Fibroblast of skin of right biceps (primary cell): ENCODE measurements at places on chromosomes 6 and 20.
A peak's percentile ranks its signal among the peaks of the same experiment; 100 is the strongest.

GRCh38 chr6:133341607-133342158 is 100.5 kb downstream of the EYA4 start:
- DNase-seq = peak; percentile 65

- peak; percentile 44 for DNase-seq
Observed at GRCh38 chr6:69005199-69005598, 370.1 kb downstream of the ADGRB3 start.

DNA sequence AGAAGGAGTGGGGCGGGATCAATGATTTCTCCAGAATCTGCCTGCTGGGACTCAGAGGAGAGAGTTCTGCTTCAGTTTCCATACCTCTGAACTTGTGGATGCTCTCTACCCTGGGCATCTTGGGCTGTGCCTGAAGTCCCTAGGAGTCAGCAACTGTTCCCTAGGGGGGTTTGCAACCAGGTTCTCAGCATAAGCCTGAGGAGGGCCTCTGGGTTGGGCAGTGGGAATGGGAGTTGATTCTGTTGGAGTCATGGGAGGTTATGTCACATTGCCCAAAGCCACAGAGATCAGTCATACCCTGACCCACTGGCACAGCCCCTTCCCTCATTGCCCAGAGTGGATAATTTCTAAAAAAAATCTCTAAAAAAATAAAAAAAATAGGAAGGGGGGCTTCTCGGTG is 47.4 kb downstream of the MOCS1 start:
- DNase-seq = no peak

- no peak for DNase-seq
Observed at GRCh38 chr20:43472671-43473380, 15.1 kb downstream of the SRSF6 start.

DNA sequence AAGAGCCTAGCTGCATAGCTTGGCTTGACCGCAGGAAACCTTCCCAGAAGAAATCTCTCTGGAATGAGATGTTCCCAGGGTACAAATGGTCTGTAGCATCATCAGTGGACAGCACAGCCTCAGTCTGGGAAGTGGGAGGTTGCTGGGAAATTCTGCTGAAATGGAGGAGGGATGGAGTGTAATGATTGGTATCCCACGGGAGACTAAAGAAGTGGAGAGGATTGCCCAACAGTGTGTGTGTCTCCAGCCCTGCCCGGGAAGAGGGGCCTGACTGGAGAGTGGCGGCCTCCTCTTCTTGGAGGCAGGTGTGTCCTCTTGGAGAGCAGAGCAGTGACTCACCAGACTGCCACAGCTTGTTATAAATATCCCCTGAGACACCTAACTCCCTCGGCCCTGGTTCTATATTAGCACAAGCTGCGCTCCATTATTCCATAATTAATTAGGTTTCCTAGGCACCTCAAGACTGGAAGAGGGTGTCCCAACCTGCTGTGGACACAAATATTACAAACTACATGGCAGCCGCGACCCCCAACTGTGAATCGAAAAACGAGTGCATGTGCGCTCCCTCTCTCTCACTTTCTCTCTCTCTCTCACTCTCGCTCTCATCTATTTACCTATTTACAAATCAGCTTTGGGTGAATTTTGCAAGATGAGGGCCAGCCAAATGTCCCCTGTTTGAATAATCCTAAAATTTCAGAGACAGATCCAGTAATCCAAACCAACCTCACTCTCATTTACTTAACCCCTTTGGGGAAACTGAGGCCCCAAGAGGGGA is 68.8 kb downstream of the FGD2 start:
- peak; percentile 74 for DNase-seq

DNA sequence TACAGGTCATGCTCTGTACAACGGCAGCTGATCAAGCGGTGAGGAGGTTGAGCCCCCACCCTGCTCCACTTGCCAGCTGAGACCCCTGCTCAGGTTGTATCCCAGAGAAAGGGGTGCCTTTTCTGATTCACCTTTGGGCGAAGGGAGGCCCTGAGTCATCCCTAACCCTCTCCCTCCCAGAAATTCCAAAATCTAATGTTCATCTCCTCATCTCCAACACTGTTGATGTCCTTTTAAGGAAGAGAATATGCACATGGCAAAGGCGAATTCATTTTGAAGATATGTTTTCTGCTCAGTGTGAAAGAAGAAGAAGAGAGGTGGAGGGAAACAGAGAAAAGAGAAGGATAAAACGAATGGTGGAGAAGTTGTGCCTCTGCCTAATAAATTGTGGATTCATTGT is 120.5 kb downstream of the SCML4 start:
- peak; percentile 38 for DNase-seq
